ENCODE measurements at places on chromosomes 16 and 17. TPM values are rescaled to one million over a fixed set of nuclear protein-coding genes. Genes with fewer than 3 reads are reported as not detected.

Gene MYH8
- 0.09 TPM for total RNA-seq

Gene SLC5A11
- not detected for total RNA-seq

Gene SLX1B
- 6.2 TPM for total RNA-seq

Gene PPY
- not detected for total RNA-seq

Gene HEATR9
- not detected for total RNA-seq

Gene AIPL1
- not detected for total RNA-seq

Gene ZNF213
- total RNA-seq, result 8.0 TPM

Gene HBA1
- total RNA-seq, result not detected

Gene HCRT
- not detected for total RNA-seq

Gene KRT16
- total RNA-seq, result not detected

Gene BCL6B
- total RNA-seq, result not detected

Gene ARHGAP44
- 1.2 TPM for total RNA-seq

Gene CCT6B
- 0.51 TPM for total RNA-seq

Gene NAGS
- total RNA-seq, result 1.5 TPM

Gene EIF1
- 238 TPM for total RNA-seq

Gene SALL1
- 0.09 TPM for total RNA-seq

Gene NPIPA3
- 0.59 TPM for total RNA-seq

Gene TEKT1
- total RNA-seq, result not detected

Gene ESRP2
- total RNA-seq, result under 0.01 TPM

Gene MPG
- total RNA-seq, result 198 TPM

Gene TMIGD1
- not detected for total RNA-seq

Gene TSR3
- 61.8 TPM for total RNA-seq

Gene TMEM238L
- total RNA-seq, result not detected

Gene CA5A
- total RNA-seq, result not detected

Gene CES1
- not detected for total RNA-seq

Gene CSH2
- total RNA-seq, result not detected

Gene OTOA
- 0.09 TPM for total RNA-seq

Gene DNASE1L2
- 1.2 TPM for total RNA-seq

Gene GPR139
- not detected for total RNA-seq

Gene TANC2
- total RNA-seq, result 58.7 TPM

Gene TRIM65
- total RNA-seq, result 19.0 TPM
